ENCODE measurements at places on chromosomes 1 and 21. TPM values are rescaled to one million over a fixed set of nuclear protein-coding genes. Genes with fewer than 3 reads are reported as not detected.

KRTAP19-6 gene
- not detected for total RNA-seq

AKIRIN1 gene
- total RNA-seq: 37.0 TPM

GRCh38 chr1:225845571-225846259 is 35.8 kb downstream of the EPHX1 start:
- peak; percentile 67 for DNase-seq

DNA sequence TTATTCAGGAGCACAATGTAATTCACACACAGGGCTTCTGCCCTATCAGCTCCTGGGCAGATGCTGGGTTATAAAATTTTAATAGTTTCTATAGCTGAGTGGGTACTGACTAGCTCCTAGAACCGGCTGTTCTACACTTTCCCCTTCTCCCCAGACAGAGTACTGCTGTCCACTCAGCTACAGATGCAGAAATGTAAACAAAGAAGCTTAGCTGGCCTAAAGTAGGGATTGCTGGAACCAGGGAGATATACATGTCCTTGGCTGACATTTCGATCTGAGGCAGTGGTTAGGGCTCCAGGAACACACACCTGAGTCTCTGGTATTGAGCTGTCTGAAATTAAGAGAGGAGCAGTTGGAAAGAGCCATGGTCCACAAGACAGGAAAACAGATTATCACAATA is 211.5 kb upstream of the USP24 start:
- no peak for DNase-seq

GRCh38 chr1:65147424-65148177 is 402 bp upstream of the AK4 start:
- DNase-seq: peak; percentile 18

DNA sequence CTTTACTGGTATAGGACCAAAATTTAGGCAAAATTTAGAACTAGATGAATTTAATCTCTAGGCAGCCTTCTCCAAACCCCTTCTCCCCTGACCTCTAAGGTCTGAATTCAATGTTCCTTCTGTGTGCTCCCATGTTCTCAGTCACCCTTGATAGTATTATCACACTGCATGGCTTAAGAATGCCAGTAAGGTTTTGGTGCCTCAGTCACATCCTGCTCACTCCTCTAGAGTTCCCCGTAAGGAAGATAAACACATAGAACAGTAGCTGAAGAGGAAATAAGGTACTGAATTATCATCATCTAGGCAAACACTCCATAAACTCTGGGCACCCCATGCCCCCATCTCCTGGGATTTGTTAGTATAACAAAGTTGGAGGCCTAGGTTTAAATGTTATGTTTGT is 18.2 kb downstream of the PRRX1 start:
- DNase-seq: peak; percentile 46

DNA sequence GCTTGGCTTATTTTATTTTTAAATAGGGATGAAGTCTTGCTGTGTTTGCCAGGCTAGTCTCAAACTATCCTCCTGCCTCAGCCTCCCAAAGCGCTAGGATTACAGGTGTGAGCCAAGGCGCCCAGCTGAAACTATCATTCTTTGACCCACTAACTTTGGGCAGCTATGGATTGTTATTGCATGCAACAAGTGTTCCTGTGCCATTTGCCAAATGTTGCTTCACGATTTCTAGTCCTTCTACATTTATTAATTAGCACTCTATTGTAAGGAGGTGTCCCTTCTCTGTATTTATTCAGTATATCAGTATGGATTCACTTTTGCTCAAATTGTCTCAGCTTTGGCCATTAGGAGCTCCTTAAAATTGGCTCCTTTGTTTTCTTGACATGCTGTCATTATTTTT is 36.4 kb downstream of the YTHDF2 start:
- no peak for DNase-seq

GRCh38 chr1:212752252-212752933 is 39.2 kb downstream of the NSL1 start:
- peak; percentile 26 for DNase-seq

- no peak for DNase-seq
Measured at GRCh38 chr1:94349853-94350252, 68.3 kb upstream of the ABCD3 start.
